ENCODE measurements at places on chromosomes 6 and 20. TPM values are rescaled to one million over a fixed set of nuclear protein-coding genes. Genes with fewer than 3 reads are reported as not detected.

The CALHM4 gene
- not detected for total RNA-seq

The ISM1 gene
- total RNA-seq = 1.0 TPM

The GSTA4 gene
- 35.5 TPM for total RNA-seq

The TMEM170B gene
- total RNA-seq = 6.3 TPM

The ANGPT4 gene
- total RNA-seq = under 0.01 TPM

The MCHR2 gene
- not detected for total RNA-seq

The TFAP2D gene
- not detected for total RNA-seq

The ADGRF1 gene
- total RNA-seq = not detected

The DHX16 gene
- 23.0 TPM for total RNA-seq

The RBPJL gene
- total RNA-seq = not detected

The SLC17A4 gene
- total RNA-seq = not detected

The EPB41L1 gene
- 10.4 TPM for total RNA-seq

The CST5 gene
- total RNA-seq = not detected

The TRMT6 gene
- 6.8 TPM for total RNA-seq

The EFCAB8 gene
- total RNA-seq = not detected

The VSX1 gene
- not detected for total RNA-seq

The C20orf202 gene
- total RNA-seq = 0.52 TPM

The PLAGL1 gene
- total RNA-seq = 58.5 TPM

The TRAPPC3L gene
- total RNA-seq = 0.52 TPM

The SEMG1 gene
- total RNA-seq = not detected

The SRMS gene
- total RNA-seq = not detected

The PRDM1 gene
- total RNA-seq = 1.6 TPM

The C6orf118 gene
- not detected for total RNA-seq

The HMGA1 gene
- total RNA-seq = 20.4 TPM

The MAFB gene
- total RNA-seq = 9.9 TPM

The CCR6 gene
- total RNA-seq = 0.52 TPM

The SRSF12 gene
- total RNA-seq = 2.6 TPM

Data from skeletal muscle tissue (tissue), 5 donors.